HT1080 (cell line): ENCODE measurements at places on chromosomes 4 and X. TPM values are rescaled to one million over a fixed set of nuclear protein-coding genes. Genes with fewer than 3 reads are reported as not detected.

The PSAPL1 gene
- not detected in 2 replicates for total RNA-seq

The CDX4 gene
- not detected in 2 replicates for total RNA-seq

- no peak for DNase-seq
Measured at GRCh38 chrX:41558531-41558930, 111.4 kb downstream of the NYX start.

GRCh38 chr4:168564023-168564422 is 67.2 kb downstream of the PALLD start:
- no peak for DNase-seq

- DNase-seq: peak; percentile 64
Measured at GRCh38 chr4:40199999-40200874, 3.4 kb downstream of the RHOH start.

DNA sequence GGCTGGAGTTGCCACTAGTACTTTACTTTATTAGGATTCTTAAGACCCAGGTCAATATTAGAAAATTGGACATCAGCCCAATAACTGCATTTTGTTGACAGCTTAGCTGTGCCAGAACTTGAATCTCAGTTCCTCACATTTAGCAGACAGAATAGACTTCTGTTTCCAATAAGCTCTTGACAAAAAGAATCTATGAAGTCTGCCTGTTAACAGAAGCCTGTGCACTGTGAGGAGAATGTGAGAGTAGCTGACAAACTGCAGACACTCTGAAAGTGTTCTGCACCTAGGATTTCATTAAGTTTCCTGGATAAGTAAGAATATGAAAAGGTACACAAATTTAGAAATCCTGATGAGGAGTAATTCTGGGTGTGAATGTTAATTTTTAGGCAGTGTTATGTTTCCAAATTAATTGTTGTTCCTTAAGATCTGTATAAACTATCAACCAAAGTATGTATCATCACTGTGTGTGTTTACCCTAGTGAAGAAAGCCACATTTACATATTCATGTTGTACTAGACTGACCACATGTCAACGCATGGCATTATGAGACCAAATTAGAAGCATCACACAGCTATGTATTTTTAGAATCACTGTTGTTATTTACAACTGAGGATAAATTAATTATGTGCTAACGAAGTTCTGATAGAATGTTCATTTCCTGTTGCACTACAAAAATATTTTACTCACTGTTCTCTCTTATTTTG is 756.4 kb upstream of the IGFBP7 start:
- DNase-seq: no peak
